MM.1S (cell line): ENCODE measurements at places on chromosomes 4 and X.

DNA sequence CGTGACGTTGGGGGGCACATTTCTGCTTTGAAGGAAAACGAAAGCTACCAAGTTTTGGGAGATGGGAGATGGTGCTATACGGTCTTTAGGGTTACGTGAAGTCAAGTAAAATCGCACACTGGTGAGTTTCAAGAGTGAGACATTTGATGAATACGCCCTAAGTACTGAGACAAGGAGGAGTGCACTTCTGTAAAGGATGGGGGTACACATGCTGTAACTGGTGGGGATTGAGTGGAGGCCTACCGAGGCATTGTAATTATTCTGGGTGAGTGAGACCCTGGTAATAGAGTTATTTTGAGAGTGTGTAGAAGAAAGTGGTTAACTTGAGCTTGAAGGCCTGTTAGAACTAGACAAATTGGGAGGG, 536 bp downstream of the SH3BGRL start:
- DNase-seq, result peak; percentile 14

DNA sequence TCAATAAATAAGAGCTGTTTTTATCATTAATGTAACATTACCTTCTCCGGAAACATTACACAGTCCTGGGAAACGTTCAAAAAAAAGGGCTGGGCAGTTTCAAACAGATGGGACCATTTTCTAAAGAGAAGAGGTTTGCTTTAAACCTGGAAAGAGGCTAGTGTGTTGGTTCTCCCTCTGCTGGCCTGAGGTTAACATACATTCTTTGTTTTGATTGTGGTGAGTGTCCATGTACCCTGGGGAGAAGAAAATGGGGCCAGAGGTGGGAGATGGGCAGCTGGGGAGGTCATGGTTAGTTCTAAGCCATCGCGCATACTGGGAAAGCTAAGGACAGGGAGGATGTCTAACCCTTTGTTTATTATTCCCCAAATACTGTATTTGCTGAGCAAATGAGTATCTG, 194.7 kb downstream of the CPEB2 start:
- no peak for DNase-seq

DNA sequence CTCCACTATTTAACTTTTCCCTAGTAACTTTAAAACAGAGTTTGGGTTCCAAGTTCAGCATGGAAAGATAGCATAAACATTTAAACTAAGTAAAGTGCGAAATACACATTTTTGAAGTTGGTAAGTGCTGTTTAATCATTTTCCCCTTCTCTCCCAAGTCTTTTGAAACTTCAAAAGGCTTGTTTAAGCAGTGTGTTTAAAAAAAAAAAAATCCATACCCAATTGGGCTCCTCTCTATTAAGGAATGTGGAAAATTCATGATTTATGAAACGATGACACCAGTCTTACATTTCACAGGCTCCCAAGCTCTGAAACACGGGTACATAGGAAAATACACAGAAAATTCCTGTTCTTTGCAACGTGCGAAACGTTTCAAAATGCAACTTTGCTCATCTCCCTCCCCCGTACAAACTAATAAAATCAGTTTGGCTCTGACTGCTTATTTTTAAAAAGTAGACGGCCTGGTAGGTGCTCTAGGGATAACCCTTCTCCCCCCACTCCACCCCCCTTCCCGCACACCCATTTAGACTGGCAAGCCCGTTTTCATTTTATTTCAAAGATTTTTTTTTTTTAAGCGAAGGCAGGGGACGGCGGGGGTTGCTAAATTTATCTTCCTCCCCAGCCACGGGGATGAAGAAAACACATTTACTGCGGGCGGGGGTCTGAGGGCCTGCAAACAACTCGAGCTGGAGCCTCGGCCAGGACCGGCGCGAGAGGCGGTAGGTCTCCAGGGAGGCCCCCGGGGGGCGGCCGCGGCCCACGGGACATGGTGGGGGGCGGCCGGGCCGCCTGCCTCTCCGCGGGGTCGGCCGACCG, 786 bp upstream of the ZFX start:
- DNase-seq, result no peak

GRCh38 chr4:76585272-76585671, 150.2 kb downstream of the SHROOM3 start:
- DNase-seq, result no peak

- no peak for DNase-seq
Observed at GRCh38 chrX:23821847-23822246, 38.9 kb downstream of the SAT1 start.

DNA sequence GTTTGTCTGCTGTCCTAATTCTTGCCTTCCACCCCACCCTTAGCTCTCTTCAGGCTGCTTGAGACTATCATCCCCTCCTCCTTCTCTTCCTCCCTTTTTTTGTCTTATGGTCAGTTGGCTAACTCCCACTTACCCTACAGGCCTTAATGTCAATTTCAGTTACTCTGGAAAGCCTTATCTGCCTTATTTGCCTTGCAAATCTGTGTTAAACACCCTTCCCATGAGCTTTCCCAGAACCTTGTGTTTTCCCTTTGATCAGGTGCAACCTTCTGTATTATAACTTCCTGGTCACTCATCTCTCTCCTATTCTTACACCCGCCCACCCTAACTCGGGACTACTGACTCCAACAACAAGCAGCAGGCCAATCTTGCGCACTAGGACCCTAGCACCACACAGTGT, 74.8 kb downstream of the COX18 start:
- no peak for DNase-seq

- no peak for DNase-seq
Observed at GRCh38 chr4:22504922-22505321, 10.9 kb downstream of the ADGRA3 start.
